ENCODE measurements at places on chromosomes 7 and 10.

DNA sequence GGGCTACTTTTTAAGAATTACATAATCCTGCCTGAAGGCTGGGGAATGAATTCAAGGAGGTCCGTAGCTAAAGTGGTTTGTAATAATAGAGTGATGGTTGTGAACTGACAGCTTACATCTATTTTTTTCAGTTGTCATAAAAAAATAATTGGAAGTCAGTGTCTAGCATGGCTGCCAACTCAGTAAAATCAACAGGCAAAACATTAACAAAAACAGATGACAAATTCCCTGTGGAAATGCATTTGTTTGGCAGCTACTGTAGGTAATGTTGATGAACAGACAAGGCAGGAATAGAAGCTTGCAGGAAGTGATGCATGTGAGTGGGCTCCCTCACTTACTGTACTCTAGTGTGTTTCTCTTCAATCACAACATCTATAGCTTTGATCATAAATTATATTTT is 766.0 kb upstream of the POT1 start:
- DNase-seq, result peak; percentile 40

DNA sequence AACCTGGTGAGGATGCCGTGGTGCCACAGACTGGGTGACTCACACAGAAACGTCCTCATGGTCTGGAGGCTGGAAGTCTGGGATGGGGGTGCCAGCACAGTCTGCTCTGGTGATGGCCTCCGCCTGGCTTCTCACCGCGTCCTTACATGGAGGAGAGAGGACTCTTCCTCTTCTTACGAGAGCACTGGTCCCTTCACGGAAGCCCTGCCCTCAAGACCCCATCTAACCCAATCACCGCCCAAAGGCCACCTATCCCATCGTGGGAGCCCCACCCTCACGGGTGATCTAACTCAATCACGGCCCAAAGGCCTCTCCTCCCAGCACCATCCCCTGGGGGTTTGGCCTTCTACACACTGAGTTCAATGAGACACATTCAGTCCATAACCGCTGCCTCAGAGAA is 137.7 kb downstream of the PTPRN2 start:
- DNase-seq, result no peak

DNA sequence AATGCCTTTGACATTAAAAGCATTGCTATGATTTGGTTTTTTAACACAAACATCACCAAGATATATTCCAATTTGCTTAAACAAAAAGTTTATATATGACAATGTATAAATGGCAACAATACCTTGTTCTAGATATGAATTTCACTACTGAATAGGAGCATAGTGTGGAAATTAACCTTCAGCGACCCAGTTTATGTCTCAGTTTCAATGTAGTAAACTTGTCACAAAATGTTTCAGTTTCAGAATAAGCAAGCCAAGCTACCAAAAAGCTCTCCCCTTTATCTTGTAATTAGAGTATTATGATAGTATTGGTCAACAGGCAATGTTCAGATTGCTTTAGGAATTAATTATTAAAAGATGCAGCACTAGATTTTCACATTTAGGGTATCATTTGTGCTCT is 99.6 kb upstream of the PCDH15 start:
- DNase-seq, result no peak

DNA sequence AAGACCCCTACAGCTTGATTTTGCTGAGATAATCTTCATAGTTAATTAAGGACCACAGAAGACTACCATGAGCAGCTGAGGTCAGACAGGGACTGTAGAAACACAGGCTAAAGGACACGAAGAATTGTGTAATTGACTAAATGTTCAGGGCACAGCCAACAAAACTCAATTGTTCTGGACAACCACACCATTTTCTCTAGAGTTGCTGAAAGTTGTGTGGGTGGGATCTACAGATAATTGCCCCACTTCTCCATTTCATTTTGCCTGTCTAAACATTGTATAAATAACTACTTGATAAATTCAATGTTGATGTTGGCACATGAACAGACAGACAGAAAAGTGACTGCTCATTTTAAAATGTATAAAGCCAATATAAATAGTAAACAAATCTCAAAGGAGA is 39.0 kb upstream of the SLC16A12 start:
- DNase-seq, result no peak

DNA sequence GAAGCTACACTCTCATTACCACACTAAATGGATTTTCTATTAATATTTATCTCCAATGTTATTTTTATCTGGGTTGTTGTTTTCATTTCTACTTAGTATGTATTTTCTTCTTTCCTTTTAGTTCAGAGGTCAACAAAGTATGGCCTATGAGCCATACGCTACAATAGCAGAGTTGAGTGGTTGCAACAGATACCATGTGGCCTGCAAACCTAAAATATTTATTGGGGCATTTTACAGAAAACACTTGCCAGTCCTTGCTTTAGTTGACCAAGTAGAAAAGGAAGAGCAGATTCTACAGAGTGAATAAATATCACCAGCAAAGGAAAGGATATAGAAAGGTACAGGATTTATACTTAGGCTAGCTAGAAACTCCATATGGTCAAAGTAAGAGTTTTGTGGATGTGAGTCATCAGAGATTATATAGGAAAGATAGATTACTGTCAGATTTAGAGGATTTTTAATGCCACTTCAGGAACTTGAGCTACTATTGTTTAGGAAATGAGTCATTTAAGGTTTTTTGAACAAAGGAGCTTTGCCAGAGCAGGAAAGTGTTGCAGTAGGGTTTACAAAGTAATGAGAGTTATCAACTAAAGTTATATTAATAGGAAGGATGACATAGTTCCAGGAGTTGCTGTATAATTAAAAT is 323.3 kb upstream of the KAT6B start:
- DNase-seq, result no peak

- no peak for DNase-seq
Measured at GRCh38 chr10:5242585-5242984, 45.9 kb downstream of the AKR1C4 start.

- DNase-seq, result no peak
Measured at GRCh38 chr7:99653754-99654153, 26.0 kb downstream of the CYP3A5 start.

GRCh38 chr10:91367127-91367531 is 43.0 kb upstream of the HECTD2 start:
- no peak for DNase-seq

DNA sequence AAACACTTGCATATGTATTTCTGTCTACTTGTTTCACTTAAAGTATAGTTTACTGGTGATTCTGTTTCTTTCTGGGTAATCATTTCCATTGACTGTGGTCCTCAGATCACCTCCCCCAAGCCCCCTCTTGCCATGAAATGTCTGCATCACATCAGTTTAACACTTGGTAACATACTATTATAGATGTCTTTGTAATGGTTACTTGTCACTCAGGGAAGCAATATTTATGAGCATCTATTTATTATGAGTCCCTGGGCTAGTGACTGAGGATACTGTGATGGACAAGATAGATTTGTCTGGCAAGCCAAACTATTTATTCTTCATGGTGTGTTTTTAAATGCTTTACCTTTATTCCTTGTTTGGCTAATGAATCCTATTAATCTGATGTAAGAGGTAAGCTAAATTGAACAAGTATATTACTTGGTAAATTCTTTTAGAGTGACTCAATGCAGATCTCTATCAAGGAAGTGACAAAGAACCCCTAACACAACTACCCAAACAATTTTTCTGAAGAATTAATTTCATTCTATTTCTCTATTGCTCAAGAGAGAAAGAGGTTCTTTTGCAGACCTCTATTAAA is 270.9 kb downstream of the RELN start:
- no peak for DNase-seq

GRCh38 chr10:7121154-7121797 is 289.6 kb downstream of the SFMBT2 start:
- peak; percentile 48 for DNase-seq

DNA sequence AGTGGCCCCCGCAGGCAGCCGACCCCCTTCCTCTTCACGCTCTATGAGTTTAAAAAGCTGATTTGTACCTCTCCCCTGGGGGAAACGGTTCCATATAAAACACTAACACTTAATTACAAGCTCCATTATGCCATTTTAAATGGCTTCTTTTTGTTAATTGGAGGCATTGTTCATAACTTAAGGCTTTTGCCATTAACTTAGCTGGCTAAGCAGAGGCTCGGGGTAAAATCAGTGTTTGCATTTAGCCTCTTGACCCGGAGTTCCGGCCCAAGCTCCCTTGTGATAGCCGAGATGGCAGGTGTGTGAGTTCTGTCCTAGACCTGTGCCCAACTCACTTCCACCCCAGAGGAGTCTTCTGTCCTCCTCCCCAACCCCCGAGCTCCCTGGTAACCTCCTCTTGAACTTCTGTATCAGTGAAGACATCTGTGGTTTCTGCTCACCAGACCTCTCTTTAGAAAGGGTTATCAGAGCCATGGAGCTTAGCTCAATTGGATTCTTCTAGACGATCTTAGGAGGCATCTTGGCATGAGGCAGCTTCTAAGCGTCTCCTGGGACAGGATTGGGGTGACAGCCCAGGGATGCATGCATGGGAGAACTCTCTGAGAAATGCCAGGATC is 34.2 kb upstream of the SH2B2 start:
- DNase-seq, result no peak

GRCh38 chr7:51589111-51589510 is 272.5 kb upstream of the COBL start:
- no peak for DNase-seq

GRCh38 chr7:34672430-34672829 is 14.4 kb downstream of the NPSR1 start:
- DNase-seq, result no peak

DNA sequence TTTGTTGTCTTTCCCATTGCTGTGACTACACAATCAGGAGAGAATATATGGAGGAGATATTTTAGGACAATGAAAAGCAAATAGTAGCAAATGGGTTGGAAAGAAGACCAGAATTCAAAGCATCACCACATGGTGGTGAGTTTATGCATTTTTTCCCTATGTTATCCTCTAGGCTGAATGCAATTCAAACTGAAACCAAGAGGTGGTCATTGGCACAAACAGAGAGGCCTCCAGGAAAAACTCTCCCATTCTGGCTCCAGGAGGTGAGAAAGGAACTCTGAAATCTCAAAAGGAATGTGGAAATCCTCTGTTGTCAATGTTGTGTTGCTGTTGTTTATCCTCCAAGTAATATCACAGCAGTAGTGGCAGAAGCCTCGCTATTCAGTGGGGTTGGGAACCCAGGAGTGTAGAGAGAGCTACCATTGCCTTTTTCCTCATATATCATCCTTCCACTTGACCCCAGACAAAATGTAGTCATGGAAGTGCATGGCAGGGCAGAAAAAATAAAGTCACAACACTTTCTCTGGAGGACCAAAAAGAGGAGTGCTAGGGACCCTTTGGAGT is 819.1 kb downstream of the GRID1 start:
- no peak for DNase-seq

DNA sequence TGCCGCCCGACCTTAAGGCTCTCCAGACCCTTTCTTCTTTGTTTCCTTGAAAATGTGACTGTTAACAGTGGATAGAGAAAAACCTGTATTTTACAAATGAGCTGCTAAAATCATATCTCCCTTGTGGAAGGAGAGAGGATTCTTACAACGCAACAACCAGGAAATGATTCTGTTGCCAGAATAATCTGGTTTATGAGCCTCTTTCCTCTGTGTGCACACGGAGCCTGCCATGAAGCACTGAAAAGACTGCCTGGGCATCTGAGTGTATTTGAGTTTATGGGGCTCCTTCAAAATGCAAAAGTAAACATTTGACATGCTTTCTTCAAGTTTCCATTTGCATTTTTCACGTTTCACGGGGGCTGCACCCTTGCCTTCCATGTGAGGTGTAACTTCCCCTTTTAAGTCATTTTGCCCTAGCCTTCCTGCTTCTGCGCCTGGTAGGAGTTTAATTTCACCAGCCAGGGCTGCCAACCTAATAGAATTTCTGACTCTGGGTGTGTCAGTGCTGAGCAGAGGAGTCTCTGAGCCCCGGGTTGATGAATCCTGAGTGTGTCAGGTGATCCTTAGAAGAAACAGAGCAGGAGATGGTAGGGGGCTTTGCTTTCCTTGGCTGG is 101.2 kb downstream of the GRB10 start:
- DNase-seq, result peak; percentile 34

- no peak for DNase-seq
Measured at GRCh38 chr10:64484811-64485330, 963.7 kb downstream of the REEP3 start.

GRCh38 chr10:72832701-72833100 is 60.8 kb upstream of the OIT3 start:
- DNase-seq, result no peak

- no peak for DNase-seq
Measured at GRCh38 chr7:31340603-31341002, at the start of gene NEUROD6. Gene NEUROD6 (minus strand): TSS chr7:31340726. CDS start chr7:31339268, 1,458 bp downstream.

DNA sequence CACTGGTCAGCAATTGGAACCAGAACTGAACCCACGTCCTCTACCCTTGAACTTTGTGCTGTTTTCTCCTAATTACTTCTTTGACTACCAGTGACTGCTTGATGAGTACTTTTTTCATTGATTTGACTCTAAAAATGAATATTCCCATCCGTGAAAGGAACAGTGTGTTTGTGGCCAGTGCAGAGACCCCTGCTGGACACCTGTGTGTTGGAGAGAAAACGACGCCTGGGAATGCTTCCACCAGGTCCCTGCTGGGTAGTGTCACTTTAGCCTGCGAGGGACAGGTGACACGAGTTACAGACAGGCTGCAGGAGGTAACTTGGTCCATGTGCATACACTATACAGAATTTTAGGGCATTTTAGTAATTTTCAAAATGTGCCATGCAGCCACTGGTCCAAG is 6.8 kb upstream of the GJD4 start:
- no peak for DNase-seq

- DNase-seq, result no peak
Measured at GRCh38 chr10:14450041-14450491, 119.3 kb upstream of the FRMD4A start.

GRCh38 chr10:2836921-2837662 is 230.3 kb upstream of the PFKP start:
- DNase-seq, result no peak

DNA sequence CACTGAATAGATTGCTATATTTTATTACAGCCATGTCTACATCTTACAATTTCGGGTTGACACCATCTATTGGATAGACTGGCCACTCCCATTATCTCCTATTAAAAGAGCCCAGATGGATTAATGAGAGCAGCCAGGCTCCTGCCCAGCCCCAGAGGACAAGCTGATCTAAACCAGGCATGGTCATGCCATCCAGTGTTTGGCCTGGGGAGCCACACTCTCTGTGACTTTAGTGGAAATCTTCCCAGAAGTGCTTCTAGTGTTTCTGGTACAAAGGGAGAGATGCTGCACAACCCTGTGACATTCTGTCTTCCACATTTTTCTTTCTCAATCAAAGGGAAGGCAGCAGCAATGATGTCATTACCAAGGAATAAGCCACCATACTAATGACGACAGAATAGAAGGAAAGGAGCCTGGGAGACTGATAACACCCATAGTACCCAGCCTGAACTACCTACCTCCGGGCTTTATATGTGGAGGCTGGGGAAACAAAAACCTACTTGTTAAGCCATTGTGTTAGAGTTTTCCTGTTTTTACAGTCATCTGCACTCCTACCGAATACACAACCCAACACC is 5.0 kb downstream of the NEBL start:
- DNase-seq, result no peak

GRCh38 chr10:13270877-13271551 is 28.9 kb downstream of the PHYH start:
- no peak for DNase-seq
